ENCODE measurements at places on chromosomes 3 and 15.

- peak; percentile 75 for DNase-seq
Observed at GRCh38 chr3:120795017-120795648, 52.6 kb downstream of the GTF2E1 start.

DNA sequence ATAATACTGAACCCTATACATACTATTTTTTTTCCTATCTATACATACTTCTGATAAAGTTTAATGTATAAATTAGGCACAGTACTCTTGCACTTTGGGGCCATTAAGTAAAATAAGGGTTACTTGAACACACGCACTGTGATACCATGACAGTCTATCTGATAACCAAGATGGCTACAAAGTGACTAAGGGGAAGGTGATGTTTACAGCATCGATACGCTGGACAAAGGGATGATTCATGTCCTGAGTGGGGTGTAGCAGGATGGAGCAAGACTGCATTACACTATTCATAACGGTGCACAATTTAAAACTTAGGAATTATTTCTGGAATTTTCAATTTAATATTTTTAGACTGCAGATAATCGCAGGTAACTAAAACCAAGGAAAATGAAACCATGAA is 30.0 kb upstream of the SLC2A2 start:
- no peak for DNase-seq

DNA sequence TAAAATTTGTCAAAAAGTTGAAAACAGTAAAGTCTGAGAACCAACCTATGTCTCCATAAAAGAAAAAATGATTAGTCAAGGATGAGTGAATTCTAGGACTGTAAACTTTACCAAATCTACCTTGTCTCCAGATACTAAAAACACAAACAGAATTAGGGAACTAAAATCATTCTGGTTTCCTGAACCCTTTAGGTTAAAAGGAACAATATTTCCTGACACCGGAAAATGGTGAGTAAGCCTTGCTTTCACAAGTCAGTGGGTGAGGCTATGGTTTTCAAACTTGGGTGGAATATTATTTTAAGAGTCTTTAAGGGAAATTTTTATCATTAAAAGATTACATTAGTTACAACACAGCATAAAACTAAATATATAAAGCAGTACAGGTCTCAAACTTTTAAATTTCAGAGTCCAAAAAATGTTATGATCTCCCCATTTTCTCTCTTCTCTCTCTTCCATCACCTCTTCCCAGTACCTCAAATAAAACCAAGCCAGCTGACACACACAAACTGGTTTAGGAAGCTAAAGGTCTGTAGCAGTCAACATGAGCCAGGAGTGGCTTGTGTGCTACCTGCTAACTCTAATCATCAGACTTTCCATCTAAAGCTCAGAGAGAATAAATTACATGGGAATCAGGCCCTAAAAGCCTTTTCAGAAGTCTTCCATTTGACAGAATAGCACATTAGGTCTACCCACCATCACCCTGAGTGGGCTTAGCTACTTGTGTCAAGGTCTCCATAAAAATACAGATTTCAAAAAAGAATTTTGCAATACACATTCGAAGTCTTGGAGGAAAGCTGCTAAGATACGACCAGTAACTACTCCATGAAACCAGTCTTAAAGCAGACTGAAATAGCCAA is 2.2 kb downstream of the SLC12A6 start:
- no peak for DNase-seq

- no peak for DNase-seq
Observed at GRCh38 chr3:108328821-108329486, 32.6 kb downstream of the HHLA2 start.

- no peak for DNase-seq
Observed at GRCh38 chr3:168990134-168990533, 673.4 kb downstream of the MECOM start.

GRCh38 chr3:113249111-113249510 is 37.8 kb downstream of the BOC start:
- DNase-seq, result no peak

DNA sequence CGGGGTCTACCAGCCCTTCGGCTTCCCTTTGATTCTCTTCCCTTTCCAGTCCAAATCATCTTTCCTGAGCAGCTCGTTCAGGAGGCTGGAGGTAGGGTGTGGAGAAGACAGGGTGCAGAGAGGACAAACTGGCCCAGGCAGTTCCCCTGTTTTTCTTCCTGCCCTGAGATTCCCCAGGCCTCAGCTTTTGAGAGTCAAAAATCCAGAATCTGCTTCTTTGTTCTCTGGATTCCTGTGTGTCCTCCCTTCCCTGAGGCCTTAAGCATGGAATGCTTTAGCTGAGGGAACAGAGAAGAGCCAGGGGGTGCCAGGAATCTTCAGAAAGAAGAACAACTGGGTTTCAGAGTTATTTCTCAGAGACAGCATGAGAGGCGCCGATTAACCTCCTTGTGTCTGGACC is 26.7 kb upstream of the LRTM1 start:
- no peak for DNase-seq

Data from stimulated activated CD8-positive, alpha-beta memory T cell treated with anti-CD3 and anti-CD28 coated beads, Interleukin-4, amount 100 ng/mL, for 1 hour (primary cell).